ENCODE measurements at places on chromosomes 16 and 17.

- no peak for DNase-seq
Measured at GRCh38 chr17:10073941-10074340, 124.5 kb downstream of the GAS7 start.

DNA sequence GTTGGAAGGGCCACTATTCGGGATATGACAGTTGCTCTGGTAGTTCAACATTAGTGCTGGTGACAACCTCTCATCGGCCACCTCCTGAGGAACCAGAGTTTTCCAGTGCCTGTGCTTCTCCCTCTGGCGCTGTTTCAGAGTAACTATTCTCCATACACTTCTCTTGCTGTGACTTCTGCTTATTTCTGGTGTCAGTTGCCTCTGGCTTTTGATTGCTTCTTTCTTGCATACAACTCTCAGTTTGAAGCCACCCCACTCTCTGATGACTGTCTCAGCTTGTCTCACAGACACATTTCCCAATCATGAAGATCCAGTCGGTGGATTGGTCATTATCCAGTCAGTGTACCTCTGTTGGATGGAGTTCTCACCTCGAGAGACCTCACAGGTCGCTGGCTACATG lies 3.4 kb upstream of the TM4SF5 start:
- DNase-seq = no peak

DNA sequence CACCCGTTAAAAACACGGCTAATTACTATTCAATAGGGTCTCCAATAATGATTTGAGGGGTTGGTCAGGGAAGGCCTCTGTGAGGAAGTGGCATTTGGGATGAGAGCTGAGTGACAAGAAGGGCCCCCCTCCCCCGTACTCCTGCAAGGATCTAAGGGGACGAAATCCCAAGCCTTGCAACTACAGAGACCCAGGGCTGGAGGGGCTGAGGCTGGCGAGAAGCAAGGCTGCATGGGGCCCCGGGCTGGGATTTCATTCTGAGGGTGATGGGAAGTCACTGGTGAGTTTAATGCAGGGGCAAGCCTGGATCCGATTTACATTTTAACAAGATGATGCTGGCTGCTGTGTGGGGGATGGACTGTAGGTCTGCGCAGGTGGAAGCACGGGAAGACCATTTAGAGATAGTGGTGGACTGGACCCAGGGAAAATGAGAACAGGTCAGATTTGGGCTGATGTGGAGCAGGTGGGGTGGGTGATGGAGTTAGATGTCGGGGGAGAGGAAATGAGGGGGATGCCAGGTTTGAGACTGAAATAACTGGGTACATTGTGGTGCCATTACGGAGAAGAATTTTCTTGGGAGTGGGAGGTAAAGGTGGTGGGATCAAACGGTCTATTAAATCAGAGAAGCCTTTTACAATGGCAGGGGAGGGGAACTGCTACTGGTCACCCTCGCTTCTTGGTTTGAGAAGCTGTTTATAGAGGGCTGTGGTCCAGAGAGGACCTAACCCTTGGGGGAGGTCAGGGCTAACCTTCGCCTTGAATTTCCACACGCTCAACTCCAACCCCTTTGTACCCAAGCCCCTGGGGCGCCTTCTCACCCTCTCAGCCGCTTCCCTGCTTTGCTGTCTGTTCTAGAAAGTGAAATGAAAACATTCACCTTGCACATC lies 932 bp upstream of the MYBBP1A start:
- peak; percentile 30 for DNase-seq

GRCh38 chr17:68061512-68062313 lies 26.2 kb downstream of the KPNA2 start:
- no peak for DNase-seq

GRCh38 chr17:58686980-58687379 lies 4.9 kb downstream of the TEX14 start:
- no peak for DNase-seq

DNA sequence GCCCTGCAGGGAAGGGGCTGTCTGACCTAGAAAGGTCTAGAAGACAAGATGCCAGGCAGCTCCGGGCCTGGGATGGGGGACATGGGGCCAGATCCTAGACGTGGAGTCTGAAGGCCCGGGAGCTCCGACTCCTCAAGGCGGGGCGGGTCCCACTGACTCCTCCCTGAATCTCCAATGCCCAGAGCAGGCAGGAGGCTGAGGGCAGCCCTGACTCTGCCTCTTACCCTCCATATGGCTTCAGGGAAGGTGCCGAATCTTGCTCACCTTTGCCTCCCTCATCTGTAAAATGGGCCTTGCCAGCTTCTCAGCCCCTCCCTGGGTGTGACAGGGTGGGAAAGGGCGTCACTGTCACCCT lies 14.8 kb downstream of the VASN start:
- no peak for DNase-seq

DNA sequence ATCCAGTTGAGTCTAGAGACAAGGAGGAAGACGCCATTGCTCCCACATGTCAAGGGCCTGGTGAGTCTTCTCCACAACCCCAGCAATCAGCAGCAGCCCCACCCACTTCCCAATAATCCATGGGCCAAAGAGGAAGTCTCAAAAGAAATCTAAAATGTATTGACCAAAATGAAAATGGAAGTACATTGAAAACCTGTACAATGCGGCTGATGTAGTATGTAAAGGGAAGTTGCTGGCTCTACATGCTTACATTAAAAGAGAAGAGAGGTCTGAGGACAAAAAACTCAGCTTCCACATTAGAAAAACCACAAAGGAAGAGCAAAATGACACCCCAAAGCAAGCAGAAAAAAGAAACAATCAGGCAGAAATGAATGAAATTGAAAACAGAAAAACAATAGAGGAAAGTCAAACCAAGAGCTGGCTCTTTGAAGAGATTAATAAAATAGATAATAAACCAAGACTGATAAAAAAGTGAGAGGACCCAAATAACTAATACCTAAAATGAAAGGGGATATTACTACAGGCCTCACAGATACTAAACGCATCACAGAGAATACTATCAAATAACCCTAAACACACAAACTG lies 100.6 kb upstream of the METRNL start:
- DNase-seq = peak; percentile 30

DNA sequence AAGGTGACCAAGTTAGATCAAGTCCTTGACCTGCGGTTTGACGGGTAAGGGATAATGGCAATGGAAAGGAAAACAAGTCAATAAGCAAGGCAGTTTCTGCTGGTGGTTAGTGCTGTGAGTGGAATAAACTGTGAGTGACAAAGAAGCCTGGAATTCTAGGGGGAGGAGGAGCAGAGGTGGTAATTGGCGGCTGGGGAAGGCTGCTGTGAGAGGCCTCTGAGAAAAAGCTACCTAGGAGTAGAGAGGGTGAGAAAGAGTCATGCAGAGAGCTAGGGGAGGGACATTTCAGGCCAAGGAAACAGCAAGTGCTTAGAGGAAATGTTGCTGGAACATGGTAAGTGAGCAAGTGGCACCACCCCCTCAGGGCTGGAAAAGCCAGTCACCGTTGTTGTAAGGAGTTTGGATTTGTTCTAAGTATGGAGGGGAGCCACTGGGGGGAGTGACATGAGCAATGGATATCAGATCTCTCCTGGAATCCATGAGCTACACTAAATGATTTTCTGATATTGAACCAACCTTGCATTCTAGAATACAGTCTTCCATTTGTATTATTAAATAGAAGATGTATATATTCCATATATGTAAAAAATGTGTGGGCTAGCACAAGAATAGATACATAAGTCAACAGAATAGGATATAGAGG lies 6.7 kb downstream of the NLRC3 start:
- no peak for DNase-seq

GRCh38 chr16:66386629-66387622 lies 20.4 kb downstream of the CDH5 start:
- no peak for DNase-seq

DNA sequence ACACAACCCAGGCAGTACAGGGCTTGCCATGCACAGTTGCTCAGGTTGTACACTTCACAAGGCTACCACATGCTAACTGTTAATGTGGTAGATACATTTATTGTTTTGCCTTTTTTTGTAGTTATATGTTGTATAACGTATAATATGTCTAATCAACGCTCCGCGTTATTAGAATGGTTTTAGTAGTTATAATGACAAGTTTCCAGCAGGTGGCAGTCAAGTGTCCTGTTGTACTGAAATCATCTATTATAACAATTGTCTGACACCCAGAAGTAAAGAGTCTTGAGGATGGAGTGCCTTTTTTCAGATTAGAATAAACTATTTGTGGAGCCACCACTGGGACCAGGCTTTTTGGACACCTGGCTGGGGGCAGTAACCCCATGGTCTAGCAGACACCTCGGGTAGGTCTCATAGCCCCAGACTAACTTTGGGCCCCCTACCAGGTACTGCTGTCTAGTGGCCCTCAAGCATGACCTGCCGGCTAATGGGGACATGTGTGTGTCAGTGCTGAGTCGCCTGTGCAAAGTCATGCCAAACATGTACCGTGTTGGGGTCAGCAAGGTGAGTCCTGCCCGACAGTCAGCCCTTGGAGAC lies 32.8 kb downstream of the MYO15A start:
- peak; percentile 51 for DNase-seq

DNA sequence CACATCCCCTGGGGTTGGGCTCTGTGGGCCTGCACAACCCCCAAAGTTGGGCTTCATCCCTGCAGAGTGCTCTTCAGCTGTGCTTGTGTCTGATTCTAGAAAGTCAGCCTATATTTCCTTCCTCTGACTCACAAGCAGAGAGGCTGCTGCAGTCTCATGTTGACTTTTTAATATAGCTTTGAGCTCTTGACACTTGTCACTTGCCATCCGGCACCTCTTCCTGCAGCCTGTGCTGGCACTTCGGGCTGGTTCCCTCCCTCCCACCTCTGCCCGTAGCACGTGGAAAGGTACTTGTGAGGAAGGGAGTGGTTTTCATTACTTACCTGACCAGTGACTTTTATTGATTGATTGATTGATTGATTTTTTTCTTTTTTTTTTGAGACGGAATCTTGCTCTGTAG lies 19.0 kb upstream of the JPT2 start:
- no peak for DNase-seq

GRCh38 chr17:48995304-48995973 lies 1.7 kb upstream of the IGF2BP1 start:
- no peak for DNase-seq

DNA sequence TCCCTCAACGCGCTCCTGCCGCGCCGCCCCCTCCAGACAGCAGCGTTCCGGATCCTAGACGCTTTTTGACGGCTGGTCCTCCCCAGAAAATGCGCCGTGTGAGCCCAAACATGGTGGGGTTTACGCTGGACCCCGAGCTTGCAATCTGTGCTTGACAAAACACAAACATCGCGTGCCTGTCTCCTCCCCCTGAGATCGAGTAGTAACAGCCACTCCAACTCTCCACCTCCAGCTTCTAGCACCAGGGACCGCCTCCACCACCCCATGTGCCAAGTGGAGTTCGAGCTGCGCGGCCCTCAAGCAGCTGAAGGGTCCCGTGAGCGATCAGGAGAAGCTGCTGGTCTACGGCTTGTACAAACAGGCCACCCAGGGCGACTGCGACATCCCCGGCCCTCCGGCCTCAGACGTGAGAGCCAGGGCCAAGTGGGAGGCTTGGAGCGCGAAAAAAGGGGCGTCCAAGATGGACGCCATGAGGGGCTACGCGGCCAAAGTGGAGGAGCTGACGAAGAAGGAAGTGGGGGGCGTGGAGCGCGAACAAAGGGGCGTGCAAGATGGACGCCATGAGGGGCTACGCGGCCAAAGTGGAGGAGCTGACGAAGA lies 656 bp upstream of the GEMIN4 start:
- DNase-seq = peak; percentile 61

- no peak for DNase-seq
Measured at GRCh38 chr17:50679008-50679544, 28.6 kb downstream of the ANKRD40 start.

- no peak for DNase-seq
Measured at GRCh38 chr16:57903656-57904055, 67.3 kb downstream of the CNGB1 start.

- peak; percentile 18 for DNase-seq
Measured at GRCh38 chr16:78137782-78138616, 38.5 kb downstream of the WWOX start.

- no peak for DNase-seq
Measured at GRCh38 chr17:75478508-75478907, 22.1 kb downstream of the TMEM94 start.

DNA sequence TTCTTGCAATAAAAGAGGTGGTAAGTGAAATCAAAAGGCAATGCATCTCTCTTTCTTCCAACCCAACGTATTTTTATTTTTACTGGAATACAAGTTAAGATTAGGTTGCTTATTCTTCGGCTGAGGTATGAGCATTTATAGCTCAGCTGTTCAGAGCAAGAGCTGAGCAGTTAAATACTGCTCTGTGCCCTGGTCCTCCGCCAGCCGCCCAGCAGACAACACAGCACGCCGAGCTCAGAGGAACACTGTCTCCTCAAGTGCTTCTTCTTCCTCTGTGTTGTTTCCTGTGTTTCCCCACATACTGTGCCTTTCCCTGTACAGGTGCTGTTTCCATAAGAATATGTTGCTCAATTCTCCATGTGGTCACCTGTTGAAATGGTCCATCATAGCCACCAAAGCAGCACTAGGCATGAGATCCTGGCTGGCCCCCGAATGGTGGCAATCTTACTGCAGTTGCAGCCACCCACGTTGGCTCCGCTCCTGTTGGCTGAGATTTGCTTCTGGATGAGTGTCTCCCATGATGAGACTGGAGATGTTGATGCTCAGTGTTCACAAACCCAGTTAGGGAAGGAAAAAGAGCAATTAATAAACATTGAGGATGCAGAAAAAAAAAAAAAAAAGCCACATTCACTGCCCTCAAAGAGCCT lies 515.3 kb downstream of the GRIN2A start:
- DNase-seq = no peak

DNA sequence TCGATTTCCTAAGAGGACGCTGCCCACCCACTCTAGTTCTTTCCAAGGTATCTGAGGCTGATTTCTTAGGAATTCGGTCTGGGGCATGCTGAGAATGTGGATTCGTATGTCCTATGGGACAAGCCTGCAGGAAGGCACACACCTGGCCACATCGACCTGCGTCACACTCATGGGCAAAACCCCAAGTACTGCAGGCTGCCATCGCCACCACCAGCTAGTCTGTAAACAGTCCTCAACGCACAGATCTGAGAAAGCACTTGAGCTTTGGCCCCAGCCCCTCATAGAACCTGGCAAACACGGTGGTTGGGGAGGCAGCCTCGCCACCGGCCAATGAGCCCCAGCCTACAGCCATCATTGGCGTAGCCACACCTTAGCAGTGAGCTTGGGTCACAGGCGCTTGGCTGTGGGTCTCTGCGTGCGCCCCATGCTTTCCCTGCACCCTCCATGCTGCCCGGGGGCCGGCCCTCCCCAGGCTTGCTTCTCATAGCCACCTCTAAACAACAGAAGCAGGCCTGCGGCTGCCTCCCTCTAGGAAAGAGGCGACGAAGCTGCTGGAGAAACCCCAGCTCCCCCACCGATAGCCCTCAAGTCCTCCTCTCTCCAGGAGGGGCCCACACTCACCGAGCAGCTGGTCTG lies 75.1 kb downstream of the ZNF778 start:
- no peak for DNase-seq

DNA sequence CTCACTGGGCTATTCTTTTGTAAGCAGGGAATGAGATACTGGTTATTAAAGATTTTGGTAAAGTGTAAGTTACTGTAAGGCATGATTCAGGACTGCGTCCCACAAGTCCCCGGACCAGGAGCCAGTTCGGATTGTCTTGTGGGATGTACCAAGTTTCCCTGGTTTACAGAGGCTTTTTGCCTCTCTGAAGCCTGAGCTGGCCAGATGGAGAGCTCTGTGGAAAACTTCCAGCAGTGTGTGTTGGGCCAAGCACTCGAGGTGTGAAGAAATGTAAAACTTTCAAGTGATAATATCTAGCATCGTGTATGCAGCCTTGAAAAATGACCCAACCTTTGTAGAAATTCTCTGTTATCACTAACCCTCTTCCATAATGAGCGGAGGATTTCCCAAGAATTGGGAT lies 2.4 kb downstream of the EPN2 start:
- no peak for DNase-seq

GRCh38 chr16:1163567-1164055 lies 10.7 kb downstream of the CACNA1H start:
- no peak for DNase-seq

Data from germinal center (tissue), 1 donor.